Cortex of kidney (tissue), 1 donor: ENCODE measurements at places on chromosomes 4 and X.

- no peak for DNase-seq
Measured at GRCh38 chr4:25722964-25723363, 67.3 kb downstream of the SLC34A2 start.

DNA sequence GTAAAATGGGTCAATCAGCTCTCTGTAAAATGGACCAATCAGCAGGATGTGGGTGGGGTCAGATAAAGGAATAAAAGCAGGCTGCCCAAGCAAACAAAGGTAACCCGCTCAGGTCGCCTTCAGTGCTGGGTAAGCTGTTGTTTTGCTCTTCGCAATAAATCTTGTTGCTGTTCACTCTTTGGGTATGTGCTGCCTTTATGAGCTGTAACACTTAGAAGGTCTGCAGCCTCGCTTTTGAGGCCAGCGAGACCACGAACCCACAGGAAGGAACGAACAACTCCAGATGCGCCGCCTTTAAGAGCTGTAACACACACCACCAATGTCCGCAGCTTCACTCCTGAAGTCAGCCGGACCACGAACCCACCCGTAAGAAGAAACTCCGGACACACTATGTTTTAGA is 11.5 kb upstream of the CAMK2D start:
- DNase-seq, result no peak

GRCh38 chrX:22365460-22365859 is 92.7 kb downstream of the CBLL2 start:
- DNase-seq, result no peak

- no peak for DNase-seq
Measured at GRCh38 chrX:26788402-26788998, 572.5 kb downstream of the MAGEB5 start.

GRCh38 chr4:83356899-83357661 is 22.4 kb upstream of the HPSE start:
- no peak for DNase-seq

DNA sequence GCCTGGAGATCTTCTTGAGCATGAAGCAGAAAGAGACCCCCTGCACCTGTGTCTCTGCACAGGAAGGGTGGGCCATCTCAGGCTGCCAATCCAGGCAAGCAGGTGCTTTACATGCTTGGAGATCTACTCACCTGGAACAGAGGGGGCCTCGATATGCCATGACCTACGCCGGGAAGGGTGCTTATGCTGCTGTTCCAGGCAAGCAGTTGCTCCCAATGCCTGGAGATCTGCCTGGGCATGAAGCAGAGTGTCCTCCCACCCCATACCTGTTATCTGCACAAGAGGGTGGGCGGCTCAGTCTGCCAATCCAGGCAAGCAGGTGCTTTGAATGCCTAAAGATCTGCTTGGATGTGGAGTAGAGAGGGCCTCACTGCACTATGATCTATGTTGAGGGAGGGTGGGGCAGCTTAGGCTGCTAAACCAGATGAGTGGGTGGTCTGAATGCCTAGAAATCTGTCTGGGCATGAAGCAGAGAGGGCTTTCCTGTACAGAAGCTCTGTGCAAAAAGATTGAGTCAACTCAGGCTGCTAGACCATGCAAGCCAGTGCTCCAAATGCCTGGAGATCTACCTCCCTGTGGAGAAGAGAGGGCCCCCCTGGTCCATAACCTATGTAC is 104.5 kb upstream of the QRFPR start:
- DNase-seq, result no peak

GRCh38 chr4:7581477-7581876 is 146.7 kb upstream of the PSAPL1 start:
- no peak for DNase-seq

GRCh38 chr4:155807021-155807420 is 48.2 kb downstream of the GUCY1B1 start:
- no peak for DNase-seq

DNA sequence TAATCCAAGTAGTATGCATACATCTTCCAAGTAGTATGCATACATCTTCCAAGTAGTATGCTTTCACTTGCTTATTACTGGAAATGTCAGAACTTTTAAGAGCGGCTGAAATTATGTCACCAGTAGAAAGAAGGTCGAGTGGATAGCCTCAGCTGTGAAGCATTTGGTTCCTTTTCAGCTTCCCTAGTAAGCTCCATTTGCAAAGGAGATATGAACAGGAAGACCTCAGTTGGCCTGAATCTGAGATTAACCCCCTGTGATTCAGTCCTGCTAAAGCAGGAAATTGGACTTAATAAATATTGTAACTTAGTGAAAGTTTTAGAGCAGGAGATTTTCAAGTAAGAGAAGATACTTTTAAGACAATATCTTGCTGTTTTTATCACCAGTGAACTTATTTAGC is 48.1 kb downstream of the PCDH7 start:
- no peak for DNase-seq

DNA sequence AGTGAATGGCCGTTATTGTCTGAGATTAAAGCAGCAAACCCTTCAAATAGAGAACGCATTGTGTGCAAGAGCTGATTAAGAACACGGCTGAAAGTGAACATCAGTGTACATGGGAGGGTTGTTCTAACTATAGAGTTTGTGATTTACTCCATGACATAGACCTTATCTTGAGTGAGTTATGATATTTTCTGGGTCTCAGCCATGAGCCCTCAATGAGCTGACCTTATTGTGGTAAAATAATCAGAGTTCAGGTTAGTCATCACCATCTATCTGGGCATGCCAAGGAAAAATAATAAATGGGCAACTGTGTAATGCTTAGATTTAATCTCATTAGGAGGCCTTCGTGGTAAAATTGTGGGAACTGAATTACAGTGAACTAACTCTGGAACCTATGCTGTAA is 33.2 kb upstream of the CLDN24 start:
- no peak for DNase-seq

- DNase-seq, result no peak
Measured at GRCh38 chr4:147733716-147734344, 1.9 kb downstream of the ARHGAP10 start.

DNA sequence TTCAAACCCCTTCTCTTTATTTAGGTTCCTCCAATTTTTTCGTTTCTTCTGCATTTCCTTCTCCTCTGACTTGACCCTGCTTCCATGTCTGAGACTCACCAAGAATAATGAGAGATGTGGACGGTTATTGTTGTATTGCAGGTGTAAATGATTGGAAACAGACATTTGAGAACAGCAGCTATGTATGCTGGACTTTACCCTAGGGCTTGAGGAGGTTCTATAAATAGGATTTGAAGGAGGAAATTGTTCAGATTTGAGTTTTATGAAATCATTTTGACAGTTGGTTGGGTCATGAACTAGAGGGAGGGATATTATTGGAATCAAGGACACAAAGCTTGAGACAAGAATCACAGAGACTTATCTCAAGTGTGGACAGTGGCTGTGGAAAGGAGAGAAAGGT is 614.6 kb upstream of the CPEB2 start:
- DNase-seq, result no peak

- DNase-seq, result no peak
Measured at GRCh38 chr4:117814277-117815246, 219.7 kb upstream of the NDST3 start.

- no peak for DNase-seq
Measured at GRCh38 chrX:28590396-28590795, 3.1 kb downstream of the IL1RAPL1 start.

GRCh38 chr4:184748251-184748652 is 14.4 kb upstream of the CENPU start:
- DNase-seq, result no peak

- DNase-seq, result no peak
Measured at GRCh38 chrX:56853436-56853835, 124.4 kb downstream of the NBDY start.

- no peak for DNase-seq
Measured at GRCh38 chrX:11135564-11136185, 24.5 kb downstream of the HCCS start.
